ENCODE measurements at places on chromosomes 5 and 9. TPM values are rescaled to one million over a fixed set of nuclear protein-coding genes. Genes with fewer than 3 reads are reported as not detected.

PTGES2 gene
- total RNA-seq = 63.4 TPM

- no peak for DNase-seq
These were observed 51.3 kb downstream of the GADD45G start for GRCh38 chr9:89655990-89656657.

DNA sequence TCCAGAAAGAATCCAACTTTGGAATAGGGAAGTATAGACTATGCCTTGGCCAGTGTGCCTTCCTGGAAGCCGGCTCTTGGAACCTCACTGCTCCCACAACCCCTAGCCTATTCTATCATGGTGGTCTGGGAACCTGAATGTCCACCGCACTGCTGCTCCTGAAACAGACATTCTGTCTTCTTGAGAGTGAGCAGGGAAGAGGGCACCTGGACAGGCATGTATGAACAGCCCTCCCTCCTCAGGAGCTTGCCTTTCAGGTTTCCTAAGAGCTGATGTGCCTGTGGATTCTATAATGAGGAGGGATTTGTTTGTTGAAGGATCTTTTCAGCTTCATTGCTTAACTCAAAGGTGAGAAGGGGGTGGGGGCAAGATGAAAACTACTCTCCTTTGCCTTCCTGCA, 55.1 kb upstream of the XPA start:
- DNase-seq = no peak

SOWAHA gene
- not detected for total RNA-seq

SNCB gene
- 1.8 TPM for total RNA-seq

- DNase-seq = no peak
These were observed 4.6 kb downstream of the TLX3 start for GRCh38 chr5:171313481-171314206.

DNA sequence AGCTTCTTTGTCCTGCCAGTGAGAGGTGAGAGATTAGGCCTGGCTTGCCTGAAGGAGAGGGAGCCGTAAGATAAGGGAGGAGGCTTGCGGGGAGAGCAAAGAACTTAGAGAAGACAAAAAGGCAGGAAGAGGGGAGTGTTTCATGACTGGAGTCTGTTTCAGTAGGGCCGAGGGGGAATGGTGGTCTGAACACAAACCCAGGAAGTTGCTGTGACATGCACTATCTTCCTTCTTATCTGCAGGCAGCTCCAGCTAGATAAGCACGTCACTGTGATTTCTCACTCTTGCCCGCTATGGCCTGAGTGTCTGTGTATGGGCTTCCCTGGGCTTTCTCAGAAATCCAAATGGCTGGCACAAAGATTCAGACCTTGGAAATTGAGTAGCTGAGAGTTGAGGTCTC, 307.5 kb upstream of the CLINT1 start:
- no peak for DNase-seq

SLC6A3 gene
- not detected for total RNA-seq

- no peak for DNase-seq
These were observed 131.3 kb downstream of the FRMD3 start for GRCh38 chr9:83406921-83407320.

Measured in glomerular endothelial cell (primary cell).